Choroid plexus epithelial cell (primary cell): ENCODE measurements at places on chromosomes 5 and 9.

GRCh38 chr9:93955111-93955980 is at the start of gene BARX1:
Gene BARX1 (minus strand): TSS chr9:93955355. CDS start chr9:93955146, 209 bp downstream.
- no peak for DNase-seq

- DNase-seq: no peak
Measured at GRCh38 chr9:126581893-126582292, 31.8 kb upstream of the LMX1B start.

DNA sequence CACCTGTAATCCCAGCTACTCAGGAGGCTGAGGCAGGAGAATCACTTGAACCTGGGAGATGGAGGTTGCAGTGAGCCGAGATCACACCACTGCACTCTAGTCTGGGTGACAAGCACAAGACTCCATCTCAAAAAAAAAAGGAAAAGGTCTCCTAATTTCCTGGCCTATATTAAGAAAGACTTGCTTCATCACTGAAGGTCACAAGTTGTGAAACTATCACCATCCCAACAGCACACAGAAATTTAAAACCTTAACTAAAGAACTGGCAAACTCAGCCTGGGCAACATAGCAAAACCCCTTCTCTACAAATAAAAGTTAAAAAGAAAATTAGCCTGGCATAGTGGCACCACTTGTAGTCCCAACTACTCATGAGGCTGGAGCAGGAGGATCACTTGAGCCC is 17.2 kb downstream of the FRMD3 start:
- no peak for DNase-seq

DNA sequence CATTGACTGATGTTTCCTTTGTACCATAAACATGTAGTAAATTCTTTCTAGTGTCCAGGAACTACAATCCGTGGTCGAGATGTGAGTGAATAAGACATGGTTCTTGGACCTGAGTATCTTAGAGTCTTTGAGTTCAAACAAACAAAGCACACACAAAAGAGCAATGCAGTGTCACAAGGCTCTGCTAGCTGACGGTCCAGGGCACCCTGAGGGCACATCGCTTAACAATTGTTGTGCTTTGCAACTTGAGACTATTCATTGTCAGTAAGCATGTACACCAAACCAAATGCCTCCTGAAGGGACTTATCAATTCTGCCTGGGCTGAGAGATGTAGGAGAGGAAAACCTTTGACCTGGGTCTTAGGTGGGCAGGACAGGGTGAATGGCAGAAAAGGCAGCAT is 84.8 kb downstream of the CAMK4 start:
- no peak for DNase-seq

DNA sequence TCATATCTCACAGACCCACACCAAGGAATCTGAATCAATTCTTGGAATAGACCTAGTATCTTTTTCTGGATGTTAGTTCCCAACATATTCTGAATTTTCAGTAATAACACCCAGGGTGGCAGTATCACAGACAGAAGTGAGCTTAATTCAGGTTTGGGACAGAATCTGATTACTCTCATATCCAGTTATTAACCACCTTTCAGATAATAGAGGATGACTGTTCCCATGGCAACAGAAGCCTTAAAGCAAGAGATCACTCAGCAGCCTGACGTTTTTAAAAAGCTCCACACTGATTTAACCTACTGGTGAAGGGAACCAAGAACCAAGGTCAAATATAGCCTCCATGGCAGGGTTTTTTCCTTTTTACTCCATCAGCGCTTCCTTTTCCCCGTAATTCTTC is 68.4 kb downstream of the ACTBL2 start:
- no peak for DNase-seq

DNA sequence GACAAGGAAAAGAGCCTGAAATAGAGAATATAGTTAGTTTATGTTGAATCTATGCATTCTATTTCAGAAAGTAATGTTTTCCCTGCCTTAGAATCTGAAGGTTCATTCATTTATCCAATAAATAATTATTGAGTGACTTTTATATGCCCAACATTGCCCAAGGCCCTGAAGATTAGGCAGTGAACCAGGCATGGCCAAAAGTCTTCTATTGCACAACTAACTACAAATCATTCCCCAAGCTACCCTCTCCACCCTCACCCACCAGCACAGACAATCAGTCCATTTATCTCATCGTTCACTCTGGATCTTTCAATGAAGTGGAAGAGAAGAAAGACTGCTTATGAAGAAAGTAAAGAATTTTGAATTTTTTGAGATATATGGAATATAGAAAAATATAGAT is 268.4 kb downstream of the PLK2 start:
- DNase-seq: no peak

DNA sequence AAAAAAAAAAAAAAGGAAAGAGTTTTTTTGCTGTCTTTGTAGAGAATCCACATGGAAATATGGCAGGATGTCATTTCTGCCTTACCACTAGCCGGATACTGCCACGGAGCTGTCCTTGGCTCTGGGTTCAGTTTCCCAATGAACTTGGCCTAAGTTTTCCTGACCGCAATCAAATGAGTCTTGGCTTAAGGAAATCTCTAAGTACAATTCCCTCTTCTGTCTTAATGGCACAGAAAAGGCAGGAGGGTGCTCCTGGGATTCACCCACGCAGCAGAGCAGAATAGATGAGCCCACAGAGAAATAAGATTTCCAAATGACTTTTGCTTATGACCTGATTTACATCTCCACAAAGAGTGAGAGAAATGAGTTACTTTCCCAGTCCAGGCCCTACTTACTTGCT is 284.0 kb upstream of the VLDLR start:
- no peak for DNase-seq

- DNase-seq: peak; percentile 80
Measured at GRCh38 chr9:70493029-70493428, 78.6 kb upstream of the KLF9 start.

DNA sequence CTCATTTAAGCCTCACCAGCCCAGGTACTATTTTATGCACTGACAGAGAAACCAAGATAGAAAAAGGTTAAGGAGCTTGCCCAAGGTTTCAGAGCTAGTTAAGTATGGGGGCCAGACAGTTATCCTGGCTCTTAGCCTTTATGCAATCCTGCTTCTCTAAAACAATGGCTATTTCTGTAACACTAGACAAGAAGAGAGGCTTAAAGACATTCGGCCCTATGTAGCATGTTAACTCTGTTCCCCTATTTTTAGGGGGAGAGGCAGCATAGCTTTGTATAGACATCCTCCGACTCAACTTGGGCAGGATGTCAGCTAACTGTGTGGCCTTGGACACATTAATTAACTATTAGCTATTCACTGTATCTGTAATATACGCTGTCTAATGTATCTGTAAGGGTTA is 54.6 kb downstream of the LHFPL2 start:
- DNase-seq: no peak

DNA sequence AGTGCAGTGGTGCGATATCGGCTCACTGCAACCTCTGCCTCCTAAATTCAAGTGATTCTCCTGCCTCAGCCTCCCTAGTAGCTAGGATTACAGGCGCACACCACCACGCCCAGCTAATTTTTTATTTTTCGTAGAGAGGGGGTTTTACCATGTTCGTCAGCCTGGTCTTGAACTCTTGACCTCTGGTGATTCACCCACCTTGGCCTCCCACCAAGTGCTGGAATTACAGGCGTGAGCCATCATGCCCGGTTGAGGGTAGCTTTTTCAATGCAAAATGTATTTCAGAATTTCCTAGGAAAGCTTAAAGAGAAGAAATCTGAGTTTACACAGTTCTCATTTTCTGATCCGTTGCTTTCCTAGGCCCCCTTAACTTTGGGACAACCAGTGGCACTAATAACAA is 15.7 kb downstream of the BDP1 start:
- DNase-seq: peak; percentile 59

DNA sequence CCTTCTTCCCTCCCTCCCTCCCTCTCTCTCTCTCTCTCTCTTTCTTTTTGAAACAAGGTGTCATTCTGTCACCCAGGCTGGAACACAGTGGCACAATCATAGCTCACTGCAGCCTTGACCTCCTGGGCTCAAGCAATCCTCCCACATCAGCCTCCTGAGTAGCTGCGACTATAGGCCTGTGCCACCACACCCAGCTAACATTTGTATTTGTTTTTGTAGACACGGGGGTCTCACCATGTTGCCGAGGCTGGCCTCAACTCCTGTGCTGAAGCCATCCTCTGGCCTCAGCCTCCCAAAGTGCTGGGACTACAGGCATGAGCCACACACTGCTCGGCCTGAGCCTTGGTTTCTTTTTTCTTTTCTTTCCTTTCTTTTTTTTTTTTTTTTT is 45.8 kb downstream of the PLPP7 start:
- DNase-seq: no peak

DNA sequence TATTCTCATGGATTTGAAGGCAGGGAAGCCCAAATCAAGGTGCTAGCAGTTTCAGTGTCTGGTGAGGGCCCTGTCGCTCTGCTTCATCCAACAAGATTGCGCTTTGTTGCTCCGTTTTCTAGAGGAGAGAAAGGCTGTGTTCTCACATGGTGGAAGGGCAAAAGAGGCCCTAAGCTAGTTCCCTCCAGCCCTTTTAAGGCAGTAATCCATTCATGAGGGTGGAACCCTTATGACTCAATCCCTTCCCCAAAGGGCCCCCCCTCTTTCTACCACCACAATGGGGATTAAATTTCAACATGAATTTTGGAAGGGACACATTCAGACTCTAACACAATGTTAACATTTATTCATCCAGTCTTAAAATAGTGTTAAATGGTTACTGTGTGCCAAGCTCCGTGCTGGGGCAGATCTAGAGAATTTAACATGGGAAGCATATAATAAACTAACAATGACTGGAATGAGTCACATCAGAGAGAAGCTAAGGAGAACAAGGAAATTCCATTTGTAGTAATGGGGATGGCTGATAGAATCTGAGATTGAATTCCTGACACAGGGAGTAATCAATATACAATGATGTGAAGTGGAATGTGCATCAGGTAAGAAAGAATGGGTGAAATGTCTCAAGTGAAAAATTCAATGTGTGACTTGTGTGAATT is 382.8 kb upstream of the ZNF608 start:
- no peak for DNase-seq

GRCh38 chr9:22175972-22176545 is 167.0 kb upstream of the CDKN2B start:
- DNase-seq: no peak

- DNase-seq: peak; percentile 78
Measured at GRCh38 chr5:171442287-171443042, 23.0 kb downstream of the FGF18 start.

GRCh38 chr9:89457376-89457855 is 40.5 kb downstream of the SEMA4D start:
- DNase-seq: no peak

- DNase-seq: no peak
Measured at GRCh38 chr5:10610058-10610457, 46.2 kb downstream of the ANKRD33B start.

- no peak for DNase-seq
Measured at GRCh38 chr5:1985781-1986180, 103.1 kb upstream of the IRX4 start.

GRCh38 chr9:14723301-14723700 is 768 bp upstream of the CER1 start:
- no peak for DNase-seq

DNA sequence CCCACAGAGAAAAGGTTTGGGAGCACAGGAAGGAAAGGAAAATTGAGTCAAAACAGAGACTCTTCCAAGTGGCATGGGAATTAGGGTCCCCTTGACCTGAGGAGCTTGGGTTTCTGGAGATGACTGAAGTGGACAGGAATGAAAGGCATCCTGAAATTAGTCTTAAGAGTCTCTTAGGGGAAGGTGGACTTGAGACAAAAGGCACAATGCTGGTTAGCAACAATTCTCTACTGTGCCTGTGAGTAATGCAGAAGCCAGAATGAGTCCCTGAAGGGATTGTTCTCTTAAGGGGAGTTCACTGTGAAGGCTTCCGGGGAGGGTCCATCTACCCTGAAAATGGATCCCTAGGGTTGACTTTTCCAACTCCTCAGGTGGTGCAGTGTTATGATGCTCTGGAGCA is 58.4 kb upstream of the FOXE1 start:
- no peak for DNase-seq

- DNase-seq: no peak
Measured at GRCh38 chr5:9841516-9842170, 211.5 kb upstream of the TAS2R1 start.

DNA sequence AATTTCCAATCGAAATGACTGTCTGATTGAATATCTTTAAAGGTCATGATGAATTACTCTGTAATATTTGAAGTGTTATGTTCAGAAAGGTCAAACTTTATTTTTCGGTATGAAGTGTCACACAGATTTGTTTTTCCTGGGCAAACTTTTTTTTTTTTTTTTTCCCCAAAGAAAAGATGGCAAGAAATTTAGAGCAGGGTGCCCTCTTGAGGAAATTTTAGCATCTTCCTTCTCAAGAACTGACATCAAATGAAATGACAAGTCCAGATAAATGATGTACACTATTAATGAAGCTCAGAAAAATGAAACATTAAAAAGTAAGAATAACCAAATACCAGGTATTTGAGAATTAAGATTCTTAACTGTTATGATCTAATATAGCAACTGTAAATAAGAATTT is 123.6 kb downstream of the INVS start:
- DNase-seq: peak; percentile 70

GRCh38 chr5:116573702-116574366 is 789 bp downstream of the SEMA6A start:
- no peak for DNase-seq

DNA sequence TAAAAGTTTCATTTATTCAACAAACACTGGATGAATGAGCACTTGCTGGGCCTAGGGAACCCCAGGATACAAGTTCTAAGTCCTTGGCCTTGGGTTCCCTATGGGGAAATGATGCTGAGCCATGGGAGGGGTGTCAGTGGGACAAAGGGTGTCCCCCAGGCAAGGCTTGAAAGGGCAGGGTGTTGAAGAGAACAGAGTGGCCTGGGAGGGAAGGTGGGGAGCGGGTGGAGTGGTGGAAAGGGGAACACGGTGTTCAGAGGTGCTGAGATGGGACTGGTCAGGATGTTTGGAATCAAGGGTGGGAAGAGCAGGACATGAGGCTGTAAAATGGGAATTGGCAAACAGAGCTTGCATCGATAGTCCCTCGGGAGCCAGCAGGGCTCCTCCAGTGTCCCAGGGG is 61.8 kb downstream of the PPARGC1B start:
- DNase-seq: no peak

GRCh38 chr5:41736641-41737040 is 133.6 kb downstream of the OXCT1 start:
- peak; percentile 62 for DNase-seq

DNA sequence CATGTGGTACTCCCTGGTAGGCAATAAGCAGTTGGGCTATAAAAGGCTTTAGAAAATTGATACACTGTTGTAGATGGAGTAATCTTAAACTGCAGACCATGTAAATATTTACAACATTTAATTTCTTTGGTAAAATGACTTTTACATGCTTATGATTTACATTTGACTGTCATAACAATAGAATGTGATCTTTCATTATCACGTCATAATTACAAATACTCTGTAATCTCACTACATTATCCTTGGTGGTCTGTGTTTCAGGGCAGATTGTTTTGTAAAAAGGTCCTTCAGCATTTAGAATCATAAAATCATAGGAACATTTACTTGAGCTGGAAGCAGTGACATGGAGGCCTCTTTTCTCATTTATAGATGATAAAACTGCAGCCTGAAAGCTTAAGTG is 73.3 kb upstream of the PRRC1 start:
- no peak for DNase-seq

DNA sequence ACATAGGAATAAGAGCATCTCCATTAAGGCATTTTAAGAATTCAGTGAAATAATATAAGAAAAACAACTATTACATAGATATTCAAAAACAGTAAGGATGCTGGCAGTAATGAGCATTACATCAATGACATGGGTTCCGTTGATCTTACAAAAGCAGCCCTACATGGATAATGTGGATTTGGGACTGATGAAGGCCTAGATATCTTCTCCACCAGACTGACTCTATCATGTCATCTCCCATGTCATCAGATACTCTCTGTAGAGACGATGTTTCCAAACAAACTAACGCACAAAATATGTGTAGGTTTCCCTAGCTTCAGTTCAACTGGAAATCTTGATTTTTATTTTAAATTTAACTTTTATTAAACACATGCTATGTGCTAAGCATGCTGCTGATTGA is 3.6 kb downstream of the LURAP1L start:
- DNase-seq: no peak
